BJ (cell line): ENCODE measurements at places on chromosomes 12 and 14. TPM values are rescaled to one million over a fixed set of nuclear protein-coding genes. Genes with fewer than 3 reads are reported as not detected.

- DNase-seq, result no peak
Observed at GRCh38 chr12:64107776-64108175, 114.3 kb downstream of the KICS2 start.

- no peak for DNase-seq
Observed at GRCh38 chr12:1099158-1099557, 108.1 kb downstream of the ERC1 start.

DNA sequence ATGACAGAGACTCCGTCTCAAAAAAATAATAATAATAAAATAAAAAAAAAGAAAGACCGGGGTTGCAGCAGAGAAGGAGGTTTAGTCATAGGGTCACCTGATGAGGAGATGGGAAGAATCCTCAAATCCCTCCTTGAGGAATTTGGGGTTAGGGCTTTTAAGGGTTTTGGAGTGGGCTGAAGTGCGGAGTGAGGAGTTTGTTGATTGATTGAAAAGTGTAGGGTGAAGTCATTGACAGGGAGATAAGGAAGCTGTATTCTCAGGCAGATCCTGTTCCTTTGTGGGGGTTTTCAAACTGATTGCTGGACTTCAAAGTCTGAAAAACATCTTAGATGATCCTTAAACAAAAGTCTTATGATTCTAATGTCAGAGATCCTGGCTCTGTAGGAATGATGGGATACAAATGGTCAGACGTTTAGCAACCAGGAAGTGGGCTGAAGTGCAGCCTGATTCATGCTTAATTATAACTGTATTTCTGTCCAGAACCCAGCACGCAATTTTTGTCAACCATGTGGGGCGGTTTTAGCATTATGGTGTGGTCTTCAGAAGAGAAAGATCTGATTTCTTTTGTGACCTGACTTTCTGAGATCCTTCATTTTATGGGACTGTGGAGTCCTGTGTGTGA is 16.0 kb downstream of the FNTB start:
- no peak for DNase-seq

DNA sequence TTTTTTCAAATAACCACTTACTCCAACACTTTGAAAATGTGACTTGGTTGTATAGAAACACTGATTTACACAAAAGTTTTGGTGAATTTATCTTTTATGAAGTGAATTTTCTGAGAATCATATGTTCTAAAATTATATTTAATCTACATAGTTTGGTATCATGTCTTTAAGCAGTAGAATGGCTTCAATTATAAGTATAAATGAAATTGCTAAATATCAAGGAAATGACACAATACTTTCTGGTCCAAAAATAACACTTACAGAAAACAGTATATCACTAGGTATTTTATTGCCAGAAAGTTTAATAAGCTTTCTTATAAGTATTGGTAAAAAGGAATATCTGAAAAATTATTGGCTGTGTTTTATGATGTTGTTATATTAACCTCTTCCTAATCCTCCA is 90.9 kb downstream of the SRGAP1 start:
- DNase-seq, result no peak

Gene HOXC10
- 13.9 and 14.9 TPM in 2 replicates for polyA plus RNA-seq

Gene ARPC3
- polyA plus RNA-seq, result 22.7 and 50.9 TPM in 2 replicates

Gene KCNK10
- polyA plus RNA-seq, result not detected in 2 replicates

Gene CRACR2A
- 1.4 TPM in 2 replicates for polyA plus RNA-seq
